Activated CD8-positive, alpha-beta memory T cell treated with anti-CD3 and anti-CD28 coated beads for 1 hour (primary cell): ENCODE measurements at places on chromosomes 2 and 18.

DNA sequence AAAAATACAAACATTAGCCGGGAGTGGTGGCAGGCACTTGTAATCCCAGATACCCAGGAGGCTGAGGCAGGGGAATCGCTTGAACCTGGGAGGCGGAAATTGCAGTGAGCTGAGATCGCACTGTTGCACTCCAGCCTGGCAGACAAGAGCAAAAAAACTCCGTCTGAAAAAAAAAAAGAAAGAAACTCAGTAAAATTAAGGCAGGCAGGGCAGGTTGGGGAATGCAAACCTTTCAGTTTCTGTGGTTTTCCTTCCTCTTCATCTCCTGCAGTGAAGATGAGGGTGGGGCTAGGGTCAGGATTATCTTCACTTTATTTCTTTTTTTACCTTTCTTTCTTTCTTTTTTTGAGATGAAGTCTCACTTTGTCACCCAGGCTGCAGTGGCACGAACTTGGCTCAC is 43.2 kb upstream of the PSME4 start:
- no peak for DNase-seq

GRCh38 chr2:205076405-205076804 is 531.1 kb downstream of the PARD3B start:
- DNase-seq, result no peak

DNA sequence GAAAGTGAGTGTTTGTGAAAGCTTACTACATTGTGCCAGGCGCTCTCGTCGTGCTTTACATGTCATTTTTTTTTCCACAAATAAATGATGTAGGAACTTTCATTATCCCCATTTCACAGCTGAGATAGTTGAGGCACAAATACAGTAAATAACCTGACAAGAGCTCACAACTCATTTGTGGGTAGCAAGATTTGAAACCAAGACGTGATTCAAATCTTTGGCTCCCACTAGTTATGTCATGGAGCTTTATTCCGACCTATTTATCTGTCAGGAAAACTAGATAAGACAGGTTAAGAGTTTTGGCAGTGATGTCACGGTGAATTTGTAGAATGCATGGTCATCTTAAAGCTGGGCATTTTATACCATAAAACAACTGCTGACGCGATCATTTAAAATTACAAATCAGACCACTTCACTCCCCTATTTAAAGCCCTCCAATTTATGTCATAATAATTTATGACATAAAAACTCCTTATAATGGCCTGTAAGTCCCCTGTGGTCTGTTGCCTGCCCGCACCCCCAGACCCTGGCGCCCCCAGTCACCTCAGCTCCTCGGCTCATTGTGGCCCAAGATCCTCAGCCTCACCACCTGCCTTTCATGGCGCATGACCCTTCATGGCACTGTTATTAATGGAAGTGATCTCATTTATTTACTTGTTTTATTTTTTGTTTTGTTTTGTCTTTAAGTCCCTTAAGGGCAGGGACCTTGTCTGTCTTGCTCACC is 678 bp upstream of the ZNF24 start:
- DNase-seq, result no peak

- DNase-seq, result no peak
Observed at GRCh38 chr18:41499345-41499744, 455.7 kb upstream of the PIK3C3 start.

DNA sequence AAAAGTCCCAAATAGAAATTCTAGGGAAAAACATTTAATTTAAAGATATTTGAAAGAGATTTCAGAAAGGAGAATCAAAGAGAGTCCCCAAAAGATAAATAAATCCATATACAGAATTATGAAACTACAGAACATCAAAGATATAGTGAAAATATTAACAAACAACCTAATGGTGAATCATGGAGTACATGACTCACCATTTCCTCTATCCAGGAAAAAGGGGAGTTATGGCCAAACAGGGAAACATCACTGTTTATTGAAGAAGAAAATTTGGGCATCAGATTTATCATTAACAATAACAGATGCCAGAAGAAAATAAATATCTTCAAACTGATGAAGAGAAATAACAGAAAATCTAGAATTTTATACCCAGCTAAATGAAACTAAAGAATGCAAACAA is 448.3 kb downstream of the CDH2 start:
- DNase-seq, result no peak
